ENCODE measurements at places on chromosomes 7 and 10.
A peak's percentile ranks its signal among the peaks of the same experiment; 100 is the strongest.

GRCh38 chr7:51069411-51070083 lies 247.1 kb downstream of the COBL start:
- DNase-seq: peak; percentile 34

GRCh38 chr10:48512861-48513260 lies 92.0 kb downstream of the ARHGAP22 start:
- DNase-seq: no peak

GRCh38 chr10:118793545-118793944 lies 38.8 kb upstream of the CACUL1 start:
- no peak for DNase-seq

DNA sequence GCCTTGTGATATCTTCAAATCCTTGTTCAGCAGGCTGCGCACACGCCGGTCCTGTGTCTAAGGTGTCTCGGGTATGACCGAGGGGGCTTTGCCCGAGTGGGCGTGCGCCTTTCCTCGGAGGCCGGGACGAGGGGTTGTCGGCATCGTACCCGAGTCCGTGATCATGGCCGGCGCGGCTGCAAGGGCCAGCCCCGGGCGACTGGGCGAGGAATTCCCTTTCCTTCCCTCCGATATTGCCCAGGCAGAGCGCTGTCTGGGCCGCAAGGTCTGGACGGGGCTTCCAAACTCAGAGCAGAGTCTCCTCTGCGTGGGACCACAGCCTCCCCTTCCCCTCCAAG lies 59.7 kb downstream of the ZNF467 start:
- DNase-seq: no peak

GRCh38 chr10:34918776-34919315 lies 103.8 kb upstream of the PARD3 start:
- no peak for DNase-seq

GRCh38 chr10:26355241-26355640 lies 82.9 kb upstream of the APBB1IP start:
- DNase-seq: no peak

GRCh38 chr10:32947586-32947985 lies 10.4 kb downstream of the ITGB1 start:
- DNase-seq: no peak

GRCh38 chr7:139902436-139903102 lies 73.5 kb downstream of the TBXAS1 start:
- DNase-seq: no peak
